ENCODE measurements at places on chromosomes 1 and 21.

GRCh38 chr1:237834461-237834860 lies 56.3 kb downstream of the ZP4 start:
- no peak for DNase-seq

DNA sequence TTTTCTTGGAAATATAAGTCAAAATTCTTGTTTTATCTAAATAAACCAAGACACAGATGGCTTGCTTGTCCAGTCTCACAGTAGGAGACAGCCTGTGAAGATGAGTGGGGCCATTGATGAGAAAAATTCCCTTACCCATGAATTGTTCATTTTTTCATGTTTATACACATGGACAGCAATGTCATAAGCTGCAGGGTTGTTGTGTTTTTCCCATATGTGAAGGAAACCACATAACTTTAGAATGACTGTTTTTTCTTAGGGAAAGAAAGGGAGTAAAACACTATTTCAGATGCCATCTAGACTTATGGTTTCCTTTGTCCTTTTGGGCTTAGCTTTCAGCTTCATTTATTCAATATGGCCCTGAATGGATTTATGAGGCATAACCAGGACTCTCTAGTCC lies 622.5 kb upstream of the NR5A2 start:
- DNase-seq = no peak

- no peak for DNase-seq
Observed at GRCh38 chr1:204915861-204916495, 45.3 kb downstream of the NFASC start.

DNA sequence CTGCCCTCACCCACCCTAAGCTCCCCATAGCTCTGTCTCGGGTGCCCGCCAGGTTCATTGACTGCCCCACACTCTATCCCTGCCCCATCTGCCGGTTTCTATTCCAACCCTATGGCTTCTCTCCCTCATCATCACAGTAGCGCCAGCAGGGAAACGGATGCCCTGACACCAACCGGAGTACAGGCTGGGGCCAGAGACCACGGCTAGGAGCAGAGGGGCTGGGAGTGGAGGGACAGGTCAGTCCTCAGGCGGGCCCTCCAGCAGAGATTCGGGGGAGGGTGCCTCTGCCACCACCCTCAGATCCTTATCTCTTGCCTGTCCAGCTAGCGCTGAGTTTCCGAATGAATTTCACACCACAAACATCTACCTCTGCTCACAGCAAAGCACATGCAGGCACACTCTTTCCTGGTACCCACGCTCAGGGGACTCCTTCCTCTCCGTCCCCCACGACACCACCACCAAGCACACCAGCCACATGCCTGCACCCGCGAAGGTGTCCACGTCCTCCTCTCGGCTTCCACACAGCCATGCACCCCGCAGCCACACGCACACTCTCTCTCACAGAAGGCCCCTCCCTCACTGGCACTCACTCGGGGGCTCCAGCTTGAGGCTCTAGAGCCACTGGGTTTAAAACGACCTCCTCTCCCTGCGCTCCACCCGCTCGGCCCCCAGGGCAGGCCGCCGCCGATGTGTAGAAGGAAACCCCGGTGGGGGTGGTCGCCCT lies 7.2 kb downstream of the TAL1 start:
- no peak for DNase-seq

DNA sequence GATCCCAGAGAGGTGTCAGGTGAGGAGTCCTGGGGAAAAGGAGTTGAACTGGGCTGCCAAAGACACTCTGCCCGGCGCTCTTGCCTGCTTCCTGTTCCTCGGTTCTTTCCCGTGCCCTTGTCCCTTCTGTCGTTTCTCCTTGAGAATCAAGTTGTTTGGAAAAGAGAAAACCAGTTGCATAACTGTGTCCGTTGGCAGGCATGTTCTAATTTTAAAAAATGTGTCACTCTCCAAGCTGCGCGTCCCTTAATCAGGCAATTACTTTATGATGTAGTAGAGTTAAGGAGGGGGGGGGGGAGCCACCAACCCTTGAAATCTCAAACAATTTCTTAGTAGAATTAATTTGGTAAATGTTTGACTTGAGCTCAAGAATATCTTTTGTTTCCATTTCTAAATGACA lies 105.9 kb upstream of the IGSF21 start:
- DNase-seq = no peak

- no peak for DNase-seq
Observed at GRCh38 chr21:46349134-46349760, 25.3 kb downstream of the PCNT start.

- DNase-seq = no peak
Observed at GRCh38 chr1:239819096-239819495, 272.6 kb upstream of the FMN2 start.

- DNase-seq = no peak
Observed at GRCh38 chr1:207791290-207791689, 39.4 kb downstream of the CD46 start.

- no peak for DNase-seq
Observed at GRCh38 chr1:3219005-3219790, 150.2 kb downstream of the PRDM16 start.

DNA sequence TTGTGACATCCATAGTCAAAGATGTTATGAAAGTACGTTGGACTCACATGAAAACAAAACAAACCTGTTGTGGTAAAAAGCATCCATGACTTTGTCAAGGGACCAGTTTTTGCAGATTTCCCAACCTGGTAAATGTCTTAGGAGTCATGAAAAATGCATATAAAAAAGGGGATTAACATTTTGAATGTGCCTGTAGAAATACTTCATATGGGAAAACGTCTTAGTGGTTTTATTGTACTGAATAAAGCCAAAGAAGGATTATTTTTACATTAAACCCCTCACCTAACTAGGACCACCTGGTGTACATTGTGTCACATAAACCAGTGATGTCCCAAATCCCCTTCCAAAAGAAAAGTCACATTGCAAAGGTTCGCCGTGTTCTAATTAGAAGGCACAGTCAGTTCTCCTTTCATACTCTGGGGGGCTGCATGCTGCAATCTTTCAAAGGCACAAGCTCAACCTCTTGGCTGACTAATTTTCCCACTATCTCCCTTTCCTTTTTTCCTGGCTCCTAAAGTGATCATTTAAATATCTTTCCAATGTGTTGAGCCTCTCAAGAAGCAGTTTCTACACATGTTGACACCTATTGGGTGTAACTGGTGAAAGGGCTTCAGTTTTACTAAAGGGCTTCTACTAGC lies 119.8 kb upstream of the SPAG17 start:
- no peak for DNase-seq

GRCh38 chr21:15054606-15055239 lies 10.1 kb downstream of the NRIP1 start:
- DNase-seq = no peak

DNA sequence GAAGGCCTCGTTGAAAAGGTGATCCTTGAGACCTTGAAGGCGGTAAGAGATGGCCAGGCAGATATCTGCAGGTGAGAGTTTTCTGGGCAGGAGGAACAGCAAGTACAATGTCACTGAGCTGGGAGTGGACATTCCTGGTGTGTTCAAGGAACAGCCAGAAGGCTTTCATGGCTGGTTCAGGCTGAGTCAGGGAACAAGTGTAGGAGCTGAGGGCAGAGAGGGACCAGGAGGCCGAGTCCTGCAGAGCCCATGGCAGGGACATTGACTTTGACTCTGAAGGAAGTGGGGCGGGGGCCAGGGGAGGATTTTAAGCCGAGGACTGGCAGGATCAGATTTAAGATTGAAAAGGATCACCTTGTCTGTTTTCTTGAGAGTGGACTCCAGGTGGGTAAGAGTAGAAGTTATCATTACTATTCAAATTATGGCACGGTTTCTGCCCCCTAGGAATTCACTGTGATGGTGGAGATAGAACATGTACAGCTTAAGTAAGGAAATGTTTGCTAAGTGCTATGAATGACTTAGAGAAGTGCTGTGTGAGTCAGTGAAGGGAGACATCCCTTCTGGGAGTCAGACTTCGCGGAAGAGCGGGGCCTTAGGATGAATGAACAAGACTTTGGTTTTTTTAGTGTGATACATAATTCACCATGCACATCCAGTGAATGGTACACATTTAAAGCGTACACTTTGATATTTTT lies 202.3 kb downstream of the KIF26B start:
- no peak for DNase-seq

DNA sequence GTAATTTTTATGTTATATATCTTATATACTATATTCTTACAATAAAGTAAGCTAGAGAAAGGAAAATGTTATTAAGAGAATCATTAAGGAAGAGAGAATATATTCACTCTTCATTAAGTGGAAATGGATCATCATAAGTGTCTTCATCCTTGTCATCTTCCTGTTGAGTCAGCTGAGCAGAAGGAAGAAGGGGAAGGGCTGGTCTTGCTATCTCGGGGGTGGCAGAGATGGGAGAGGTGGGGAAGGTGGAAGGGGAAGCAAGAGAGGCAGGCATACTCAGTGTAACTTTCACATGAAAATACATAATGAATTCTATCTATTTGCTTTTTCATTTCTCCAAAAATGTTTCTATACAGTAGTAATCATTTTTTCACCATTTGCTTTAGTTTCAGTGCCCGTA lies 5.1 kb downstream of the DNASE2B start:
- no peak for DNase-seq
